ENCODE measurements at places on chromosomes 1 and 21.

DNA sequence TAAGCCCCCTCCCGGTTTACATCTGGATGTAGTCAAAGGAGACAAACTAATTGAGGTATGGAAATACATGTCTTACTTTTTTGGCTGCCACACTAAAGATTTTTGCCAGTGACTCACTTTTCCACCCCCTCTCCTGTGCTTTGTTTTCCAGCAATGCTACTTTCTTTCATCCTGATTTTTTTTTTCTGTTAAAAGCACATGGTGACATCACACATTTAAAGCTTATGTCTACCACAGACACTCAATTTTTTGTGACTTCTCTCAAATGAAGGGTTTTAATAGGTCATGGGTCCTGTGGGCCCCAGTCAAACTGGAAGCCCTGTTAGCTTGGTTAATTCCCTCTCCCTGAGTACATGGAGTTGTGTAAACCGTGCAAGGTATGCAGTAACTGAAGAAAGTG, 2.2 kb downstream of the PPP1R8 start:
- DNase-seq, result no peak

- DNase-seq, result no peak
These were observed 207.2 kb downstream of the PBX1 start for GRCh38 chr1:164765992-164766720.

DNA sequence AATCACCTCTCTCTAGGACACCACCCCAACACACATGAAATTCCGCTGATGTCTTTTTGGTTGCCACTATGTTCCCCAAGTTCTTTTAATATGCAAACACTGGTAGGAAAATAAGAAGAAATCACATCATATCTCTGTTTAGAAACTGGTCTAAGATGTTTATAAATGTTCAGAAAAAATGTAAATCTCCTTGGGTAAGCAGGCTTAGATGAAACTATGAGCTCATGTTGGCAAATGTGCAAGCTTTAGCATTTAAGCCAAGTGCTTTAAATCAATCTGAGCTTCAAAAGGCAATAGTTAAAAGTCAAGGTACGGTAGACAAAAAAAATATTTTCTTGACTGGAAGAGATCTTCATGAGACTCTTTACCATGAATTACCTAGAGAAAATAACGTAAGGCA, 25.2 kb upstream of the SLAMF9 start:
- DNase-seq, result no peak

GRCh38 chr1:110542725-110543124, 23.8 kb upstream of the KCNA10 start:
- DNase-seq, result no peak

DNA sequence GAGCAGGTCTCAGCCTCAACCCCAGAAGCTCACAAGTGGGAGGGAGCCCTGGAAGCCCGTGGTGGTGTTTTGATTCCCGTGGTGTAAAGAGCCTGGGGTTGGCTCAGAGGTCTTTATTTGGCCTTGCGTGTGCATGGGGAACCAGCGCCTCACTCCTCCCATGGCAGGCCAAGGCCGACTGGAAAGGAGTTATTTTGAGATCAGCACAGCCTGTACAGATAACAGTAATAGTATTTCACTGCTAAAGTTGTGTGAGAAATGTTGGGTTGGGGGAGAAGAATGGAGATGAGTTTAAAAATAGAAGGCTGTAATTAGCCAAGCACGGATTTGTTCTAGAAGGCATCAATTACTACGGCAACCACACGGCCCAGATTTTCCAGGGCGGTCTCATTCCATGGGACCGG, 186.5 kb downstream of the DYRK1A start:
- no peak for DNase-seq
